Fibroblast of skin of abdomen (primary cell): ENCODE measurements at places on chromosomes 3 and 15.
A peak's percentile ranks its signal among the peaks of the same experiment; 100 is the strongest.

DNA sequence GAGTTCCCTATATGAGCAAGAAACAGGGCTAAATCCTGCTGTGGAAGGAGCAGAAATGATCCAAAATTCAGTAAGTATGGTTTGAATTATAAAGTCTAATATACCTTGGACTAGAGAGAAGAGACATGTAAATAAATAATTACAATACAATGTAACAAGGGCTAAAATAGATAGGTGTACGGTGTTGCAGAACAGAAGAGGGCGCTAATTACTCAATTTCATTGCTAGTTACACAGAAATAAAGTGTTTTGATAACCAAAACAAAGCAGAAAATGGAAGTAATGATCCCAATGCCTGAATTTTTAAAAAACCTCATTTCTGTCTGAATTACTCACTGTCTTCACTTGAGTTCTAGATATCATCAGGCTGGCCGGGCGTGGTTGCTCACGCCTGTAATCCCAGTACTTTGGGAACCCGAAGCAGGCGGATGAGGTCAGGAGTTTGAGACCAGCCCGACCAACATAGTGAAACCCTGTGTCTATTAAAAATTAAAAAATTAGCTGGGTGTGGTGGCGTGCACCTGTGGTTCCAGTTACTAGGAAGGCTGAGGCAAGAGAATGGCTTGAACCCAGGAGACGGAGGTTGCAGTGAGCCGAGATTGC, 8.3 kb upstream of the PLCH1 start:
- no peak for DNase-seq

DNA sequence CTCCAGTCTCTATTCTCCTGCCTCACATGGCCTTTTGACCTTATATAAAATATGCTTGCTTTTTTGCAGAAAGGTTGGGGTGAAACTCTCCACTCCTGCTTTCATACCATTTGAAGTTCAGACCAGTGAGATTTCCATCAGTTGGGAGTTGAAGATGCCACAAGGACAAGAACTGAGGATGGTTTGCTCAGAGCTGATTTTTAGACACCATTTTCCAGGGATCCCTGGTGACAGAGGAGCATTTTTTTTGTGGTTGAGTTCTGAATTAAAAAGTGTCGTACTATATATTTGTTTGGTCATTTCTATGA, 8.8 kb upstream of the TM4SF1 start:
- no peak for DNase-seq

GRCh38 chr3:54954022-54954421, 26.2 kb upstream of the LRTM1 start:
- DNase-seq: peak; percentile 92

- peak; percentile 40 for DNase-seq
These were observed 226.9 kb downstream of the ZNF385D start for GRCh38 chr3:21524133-21524532.

- DNase-seq: no peak
These were observed 6.8 kb downstream of the TLNRD1 start for GRCh38 chr15:81007428-81008064.

GRCh38 chr3:51390246-51391074, 625 bp upstream of the RBM15B start:
- no peak for DNase-seq

GRCh38 chr3:156150434-156151066, 30.2 kb downstream of the KCNAB1 start:
- DNase-seq: peak; percentile 60
